ENCODE measurements at places on chromosomes 11 and 22.

GRCh38 chr22:25961699-25962098, 207.6 kb upstream of the SEZ6L start:
- DNase-seq = no peak

- DNase-seq = no peak
Measured at GRCh38 chr22:33908171-33909074, 11.9 kb downstream of the LARGE1 start.

DNA sequence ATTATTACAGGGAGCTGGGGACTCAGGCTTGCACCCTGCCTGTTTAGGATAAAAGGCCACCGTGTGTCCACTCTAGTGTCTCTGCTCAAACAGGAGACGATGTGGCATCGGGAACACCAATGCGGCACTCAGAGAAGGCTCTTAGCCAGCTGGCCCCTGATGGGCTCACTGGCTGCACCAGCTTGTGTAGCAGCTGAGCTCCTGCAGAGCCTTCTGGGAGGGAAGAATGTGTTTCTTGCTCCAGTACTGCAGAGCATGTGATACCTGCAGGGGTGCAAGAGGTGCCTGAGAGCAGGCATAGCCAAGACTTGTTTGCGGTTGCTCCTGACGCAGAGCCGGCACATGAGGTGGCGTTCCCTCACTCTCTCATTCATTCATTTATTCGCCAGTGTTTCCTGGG, 44.4 kb upstream of the KCNQ1OT1 start:
- DNase-seq = no peak

DNA sequence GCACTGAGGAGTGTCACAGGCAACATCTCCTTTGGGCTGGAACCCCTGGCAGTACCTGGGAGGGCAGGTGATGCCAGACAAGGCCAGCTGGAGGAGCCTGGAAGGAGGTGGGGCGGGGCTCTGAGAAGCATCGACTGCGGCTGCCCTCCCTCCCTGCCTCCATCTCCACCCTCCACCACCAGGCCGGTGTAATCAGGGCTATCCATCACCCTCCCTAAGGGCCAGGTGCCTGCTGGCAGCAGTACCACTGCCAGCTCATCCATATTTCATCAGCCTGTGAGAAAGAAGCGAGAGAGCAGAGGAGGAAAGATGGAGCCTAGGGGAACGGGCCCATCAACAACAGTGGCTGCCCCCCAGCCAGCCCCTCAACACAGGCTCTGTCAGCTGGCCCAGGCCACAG, 51.4 kb upstream of the RASD2 start:
- no peak for DNase-seq

- no peak for DNase-seq
Measured at GRCh38 chr11:122099374-122100036, 16.5 kb downstream of the BLID start.

DNA sequence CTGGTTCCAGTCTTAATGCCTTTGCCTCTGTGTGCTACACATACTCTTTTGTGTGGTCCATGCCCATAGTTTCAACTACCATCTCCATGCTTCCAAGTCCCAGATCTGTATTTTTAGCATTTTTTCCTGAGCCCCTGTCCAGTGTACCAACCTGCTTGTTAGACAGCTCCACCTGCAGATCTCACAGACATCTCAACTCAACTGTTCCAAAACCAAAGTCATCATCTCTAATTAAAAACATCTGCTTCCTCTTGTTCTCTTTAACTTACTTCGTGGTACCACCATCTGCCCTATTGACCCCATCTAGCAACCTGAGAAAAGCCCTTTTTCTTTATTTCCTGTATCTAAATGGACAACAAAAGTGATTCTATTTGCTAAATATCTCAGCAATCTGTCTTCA, 8.6 kb upstream of the KMT2A start:
- DNase-seq = no peak

- DNase-seq = no peak
Measured at GRCh38 chr11:67032830-67033551, 10.1 kb downstream of the SYT12 start.

- no peak for DNase-seq
Measured at GRCh38 chr11:29801561-29801960, 215.3 kb downstream of the KCNA4 start.

GRCh38 chr11:112057170-112057569, 16.6 kb downstream of the PIH1D2 start:
- no peak for DNase-seq

Data from suprapubic skin (tissue), 4 donors.